ENCODE measurements at places on chromosomes 1 and 21. TPM values are rescaled to one million over a fixed set of nuclear protein-coding genes. Genes with fewer than 3 reads are reported as not detected.

The BGLAP gene
- 1.9 TPM for total RNA-seq

The NBPF6 gene
- total RNA-seq, result 0.40 TPM

The LCE6A gene
- not detected for total RNA-seq

The CHODL gene
- total RNA-seq, result not detected

The VN1R5 gene
- total RNA-seq, result not detected

The SPRR2E gene
- not detected for total RNA-seq

The PPP1R15B gene
- 74.0 TPM for total RNA-seq

The SLC44A3 gene
- not detected for total RNA-seq

The LYPD8 gene
- not detected for total RNA-seq

The ST7L gene
- total RNA-seq, result 13.8 TPM

The KANK4 gene
- not detected for total RNA-seq

The FALEC gene
- not detected for total RNA-seq
